ENCODE measurements at places on chromosomes 6 and 20. TPM values are rescaled to one million over a fixed set of nuclear protein-coding genes. Genes with fewer than 3 reads are reported as not detected.

The UBE3D gene
- 6.7 TPM for total RNA-seq

DNA sequence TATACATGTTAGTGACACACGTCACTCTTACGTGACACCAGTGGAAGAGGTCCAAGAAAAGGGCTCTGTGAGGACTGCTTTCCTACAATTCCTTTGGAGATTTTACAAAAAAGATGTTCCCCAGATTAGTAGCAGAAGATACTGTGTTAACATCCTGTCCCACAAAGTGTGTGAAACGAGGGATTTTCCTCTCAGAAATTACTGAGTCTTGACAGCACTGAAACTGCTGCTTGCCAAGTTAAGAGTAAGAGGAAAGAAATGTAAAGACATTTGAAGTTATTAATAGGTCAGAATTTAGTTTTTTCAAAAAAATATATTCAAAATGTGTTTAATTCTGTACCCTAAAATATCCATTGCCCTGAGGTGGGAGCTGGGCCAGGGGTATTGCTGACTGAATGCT, 58.8 kb upstream of the MAP7 start:
- peak; percentile 86 for DNase-seq

DNA sequence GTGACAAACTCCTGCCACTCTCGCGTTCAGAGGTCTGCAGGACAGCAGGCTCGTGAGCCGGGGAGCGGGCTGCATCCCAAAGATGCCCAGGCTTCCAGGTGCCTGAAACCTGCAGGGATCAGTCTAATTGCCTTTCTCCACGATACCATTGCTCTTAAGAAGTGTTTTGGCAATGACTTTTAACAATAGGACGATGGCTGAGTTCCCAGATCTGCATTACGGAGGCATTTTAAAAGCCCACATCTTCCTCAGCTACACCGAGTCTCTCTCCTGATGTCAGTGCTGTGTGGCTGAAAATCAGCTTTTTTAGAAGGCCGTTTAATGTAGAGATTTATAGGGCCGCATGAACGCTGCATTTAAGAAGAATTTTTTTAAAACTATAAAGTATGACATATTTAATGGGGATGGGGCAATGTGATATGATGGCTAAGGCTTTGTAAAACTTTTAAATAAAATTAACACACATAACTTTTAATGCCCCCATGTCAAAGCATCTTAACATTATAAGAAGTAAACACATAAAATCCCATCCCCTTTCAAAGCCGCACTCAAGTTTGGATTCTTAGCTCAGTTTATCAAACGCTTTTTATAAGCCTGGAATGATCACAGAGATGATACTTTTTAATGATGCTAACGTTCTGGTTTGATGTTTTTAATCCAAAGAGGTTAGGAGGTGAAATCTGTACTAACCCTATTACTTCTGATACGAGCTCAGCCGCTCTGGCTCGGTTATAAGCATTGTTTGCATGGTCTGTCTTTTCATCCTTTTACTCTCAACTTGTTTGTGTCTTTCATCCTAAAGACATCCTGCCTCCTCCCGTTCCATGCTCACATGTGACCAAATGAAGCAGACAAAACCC, 386.0 kb downstream of the SMOC2 start:
- no peak for DNase-seq

- peak; percentile 76 for DNase-seq
These were observed 5.2 kb downstream of the SIRPA start for GRCh38 chr20:1900321-1900801.

- DNase-seq: no peak
These were observed 2.3 kb downstream of the SAMD10 start for GRCh38 chr20:63976980-63977738.
